ENCODE measurements at places on chromosomes 12 and 14. TPM values are rescaled to one million over a fixed set of nuclear protein-coding genes. Genes with fewer than 3 reads are reported as not detected.
A peak's percentile ranks its signal among the peaks of the same experiment; 100 is the strongest.

Gene STON2
- total RNA-seq: 1.7 TPM

GRCh38 chr12:78095623-78096022 is 264.9 kb downstream of the NAV3 start:
- no peak for DNase-seq

- DNase-seq: no peak
These were observed 159.4 kb downstream of the TSPAN9 start for GRCh38 chr12:3236345-3237187.

- DNase-seq: no peak
These were observed 11.0 kb downstream of the C12orf76 start for GRCh38 chr12:110037315-110037714.

- no peak for DNase-seq
These were observed 66.8 kb downstream of the CLIP1 start for GRCh38 chr12:122355706-122356105.

DNA sequence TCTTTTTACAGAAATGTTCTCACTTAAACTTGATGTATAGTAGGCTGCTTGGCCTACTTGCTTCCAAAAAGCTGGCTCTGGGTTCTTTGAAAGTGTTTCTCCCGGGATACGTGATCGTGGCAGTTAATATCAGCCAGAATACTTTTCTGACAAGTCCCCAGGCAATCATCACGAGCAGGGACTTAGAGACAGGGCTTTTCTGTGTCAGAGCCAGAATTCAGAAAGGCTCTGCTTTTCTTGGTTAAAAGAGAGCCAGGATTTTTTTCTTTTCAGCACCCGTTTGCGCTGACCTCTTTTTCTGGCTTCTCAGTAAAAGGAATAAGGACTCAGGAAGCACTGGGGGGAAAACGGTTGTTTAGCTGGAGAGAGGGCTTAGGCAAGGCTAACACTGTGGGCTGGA is 57.8 kb upstream of the ARHGAP5 start:
- no peak for DNase-seq

Gene PCED1B
- 35.9 TPM for total RNA-seq

DNA sequence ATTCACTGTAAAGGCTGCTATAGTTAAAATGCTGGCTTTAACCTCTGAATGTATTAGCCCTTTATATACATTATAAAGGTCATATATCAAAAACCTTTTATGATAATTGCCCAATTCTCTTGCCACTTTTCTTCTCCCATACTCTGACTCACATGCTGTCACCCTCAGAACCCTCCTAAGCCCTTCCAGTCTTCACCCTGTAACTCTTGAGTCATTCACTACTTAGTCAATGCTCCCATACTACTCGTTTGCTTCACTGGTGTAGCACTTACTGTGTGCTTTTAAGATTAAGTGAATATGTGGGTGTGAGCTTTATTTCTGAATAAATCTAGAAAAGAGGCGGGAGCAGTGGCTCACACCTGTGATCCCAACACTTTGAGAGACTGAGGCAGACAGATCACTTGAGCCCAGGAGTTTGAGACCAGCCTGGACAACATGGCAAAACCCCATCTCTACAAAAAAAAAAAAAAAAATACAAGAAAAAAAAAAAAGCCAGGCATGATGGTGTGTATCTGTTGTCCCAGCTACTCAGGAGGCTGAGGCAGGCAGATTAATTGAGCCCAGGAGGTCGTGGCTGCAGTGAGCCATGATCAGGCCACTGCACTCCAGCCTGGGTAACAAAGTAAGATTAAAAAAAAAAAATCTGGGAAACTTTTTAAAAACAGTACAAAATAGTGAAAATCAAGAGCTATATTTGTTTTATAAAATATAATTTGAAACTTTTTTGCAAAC is 37.6 kb downstream of the SPATA7 start:
- no peak for DNase-seq

GRCh38 chr12:49971141-49971540 is 1.6 kb upstream of the AQP6 start:
- no peak for DNase-seq

Gene SMCO2
- total RNA-seq: not detected

DNA sequence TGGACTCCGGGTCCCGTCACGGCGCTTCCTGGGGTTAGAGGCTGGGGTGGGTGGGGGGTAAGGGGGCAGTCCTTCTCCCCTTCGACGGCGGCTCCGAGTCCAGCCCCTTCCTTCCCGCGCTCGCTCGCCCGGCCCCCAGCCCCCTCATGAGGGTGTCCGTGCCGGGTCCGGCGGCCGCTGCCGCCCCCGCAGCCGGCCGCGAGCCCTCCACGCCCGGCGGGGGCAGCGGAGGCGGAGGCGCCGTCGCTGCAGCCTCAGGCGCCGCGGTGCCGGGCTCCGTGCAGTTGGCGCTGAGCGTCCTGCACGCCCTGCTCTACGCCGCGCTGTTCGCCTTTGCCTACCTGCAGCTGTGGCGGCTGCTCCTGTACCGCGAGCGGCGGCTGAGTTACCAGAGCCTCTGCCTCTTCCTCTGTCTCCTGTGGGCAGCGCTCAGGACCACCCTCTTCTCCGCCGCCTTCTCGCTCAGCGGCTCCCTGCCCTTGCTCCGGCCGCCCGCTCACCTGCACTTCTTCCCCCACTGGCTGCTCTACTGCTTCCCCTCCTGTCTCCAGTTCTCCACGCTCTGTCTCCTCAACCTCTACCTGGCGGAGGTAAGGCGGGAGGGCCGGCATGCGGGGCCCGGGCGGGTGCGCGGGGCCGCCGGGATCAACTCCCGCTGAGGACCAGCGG is 500 bp downstream of the GPR137C start:
- peak; percentile 43 for DNase-seq

GRCh38 chr14:90660865-90661570 is 155.2 kb downstream of the TTC7B start:
- no peak for DNase-seq

DNA sequence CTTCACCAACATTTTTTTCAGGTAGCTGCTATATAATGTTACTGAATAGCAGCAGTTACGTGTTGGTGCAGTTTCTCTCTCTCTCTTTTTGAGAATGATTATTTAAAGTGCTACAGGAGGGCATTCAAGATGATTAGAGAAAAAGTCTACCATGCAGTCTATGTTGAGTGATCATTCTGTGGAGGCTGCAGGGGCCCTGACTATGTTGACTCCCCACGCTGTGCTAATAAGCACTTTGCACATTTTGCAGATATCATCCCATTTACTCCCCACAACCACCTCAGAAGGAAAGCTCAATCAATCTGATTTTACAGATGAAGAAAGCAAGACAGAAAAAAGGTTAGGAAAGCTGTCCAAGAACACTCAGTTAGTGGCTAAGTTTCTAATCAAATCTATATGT is 87.8 kb downstream of the RTN1 start:
- DNase-seq: no peak

Gene GYS2
- total RNA-seq: not detected

GRCh38 chr12:120048263-120048662 is 59.2 kb downstream of the BICDL1 start:
- DNase-seq: no peak

Gene KRT79
- total RNA-seq: not detected

DNA sequence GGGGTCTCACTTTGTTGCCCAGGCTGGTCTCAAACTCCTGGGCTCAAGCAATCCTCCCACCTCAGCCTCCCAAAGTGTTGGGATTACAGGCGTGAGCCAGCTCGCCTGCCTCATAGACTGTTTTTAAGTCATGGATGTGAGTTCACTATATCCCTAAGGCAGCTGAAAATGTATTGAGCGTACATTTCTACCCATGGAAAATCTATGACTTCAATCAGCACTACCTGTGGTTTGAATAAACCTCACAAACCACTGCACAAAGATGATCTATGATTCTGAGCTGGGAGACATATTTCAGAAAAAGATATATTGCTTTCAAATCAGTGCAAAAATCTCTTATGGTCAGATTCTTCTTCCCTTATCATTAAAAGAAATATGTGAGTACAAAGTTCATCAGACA is 22.5 kb downstream of the GCN1 start:
- DNase-seq: no peak

DNA sequence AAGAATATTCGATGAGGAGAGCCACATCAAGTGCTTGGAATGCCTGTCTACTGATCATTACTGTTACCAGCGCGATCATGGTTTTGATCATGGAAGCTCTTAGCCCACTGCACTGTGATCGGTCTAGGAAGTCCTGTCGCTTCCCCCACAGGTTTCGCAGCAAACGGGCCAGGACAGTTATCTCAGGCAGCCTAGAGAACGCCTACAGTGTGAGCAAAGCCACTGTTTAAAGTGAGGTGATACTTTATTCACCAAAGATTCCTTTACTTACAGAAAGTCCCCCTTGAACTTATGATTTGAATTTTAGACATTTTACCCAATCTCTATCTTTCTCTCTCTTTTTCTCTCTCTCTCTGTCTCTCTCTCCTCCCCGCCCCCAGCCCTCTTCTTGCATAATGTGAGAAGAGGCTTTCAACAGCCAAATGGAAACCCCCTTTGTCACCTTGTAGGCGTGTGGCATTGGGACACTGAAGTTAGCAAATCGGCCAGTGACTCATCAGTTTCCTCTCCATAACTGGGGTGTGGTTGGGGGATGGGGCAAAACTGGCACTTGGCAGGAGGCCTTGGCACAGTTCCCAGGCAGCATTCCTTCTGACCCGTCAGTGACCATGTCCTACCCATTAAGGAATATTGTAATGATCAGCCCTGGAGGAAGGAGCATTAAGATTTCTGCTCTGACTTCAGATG is 214.8 kb downstream of the CHST11 start:
- DNase-seq: peak; percentile 72

Gene C12orf60
- 0.33 TPM for total RNA-seq

DNA sequence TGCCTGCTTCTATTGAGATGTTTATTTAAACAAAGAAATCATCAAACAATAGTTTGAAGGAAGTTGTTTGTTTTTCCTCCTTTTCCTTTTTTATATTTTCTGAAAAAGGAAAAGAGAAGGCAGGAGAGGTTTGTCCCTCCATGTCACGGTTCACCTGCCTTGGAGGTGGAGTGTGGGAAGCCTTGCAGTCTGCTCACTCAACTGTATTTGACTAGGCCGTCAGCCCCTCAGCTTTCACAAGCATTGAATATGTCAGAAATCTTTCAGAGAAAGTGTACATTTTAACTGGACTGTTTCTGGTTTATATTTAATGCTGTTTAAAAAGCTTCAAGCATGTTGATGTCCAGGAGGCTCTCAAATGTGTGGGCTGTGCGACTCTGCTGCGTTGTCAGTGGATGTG is 370.4 kb downstream of the NPAS3 start:
- no peak for DNase-seq

DNA sequence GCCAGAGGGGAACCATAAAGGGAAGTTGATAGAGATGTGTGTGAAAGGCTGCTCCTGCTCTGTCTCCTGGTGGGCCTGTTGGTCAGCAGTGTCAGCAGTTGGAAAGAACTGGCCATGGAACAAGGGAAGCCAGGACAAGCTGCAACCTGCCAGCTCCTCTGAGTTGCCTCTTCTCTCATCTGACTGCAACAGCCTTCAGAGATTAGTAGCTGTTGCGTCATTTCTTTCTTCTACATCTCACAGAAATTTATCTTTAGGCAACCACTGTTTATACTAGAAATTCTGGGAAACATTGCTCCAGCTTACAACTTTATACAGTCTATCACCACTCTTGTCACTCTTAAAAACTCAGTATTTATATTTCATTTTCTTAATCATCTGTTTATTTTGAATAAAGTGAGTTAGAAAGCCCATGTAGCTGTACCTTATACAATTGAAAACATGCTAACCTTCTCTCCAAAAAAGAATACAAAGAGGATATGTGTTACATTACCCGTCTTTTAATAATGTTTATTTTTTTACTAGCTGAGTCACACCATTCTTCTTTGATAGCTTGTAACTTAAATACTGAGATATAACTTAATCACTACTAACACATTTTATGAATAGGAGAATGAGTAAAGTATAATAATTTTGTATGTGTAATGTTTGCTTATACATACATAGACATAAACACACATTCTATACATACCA is 224.2 kb downstream of the LRFN5 start:
- DNase-seq: no peak

DNA sequence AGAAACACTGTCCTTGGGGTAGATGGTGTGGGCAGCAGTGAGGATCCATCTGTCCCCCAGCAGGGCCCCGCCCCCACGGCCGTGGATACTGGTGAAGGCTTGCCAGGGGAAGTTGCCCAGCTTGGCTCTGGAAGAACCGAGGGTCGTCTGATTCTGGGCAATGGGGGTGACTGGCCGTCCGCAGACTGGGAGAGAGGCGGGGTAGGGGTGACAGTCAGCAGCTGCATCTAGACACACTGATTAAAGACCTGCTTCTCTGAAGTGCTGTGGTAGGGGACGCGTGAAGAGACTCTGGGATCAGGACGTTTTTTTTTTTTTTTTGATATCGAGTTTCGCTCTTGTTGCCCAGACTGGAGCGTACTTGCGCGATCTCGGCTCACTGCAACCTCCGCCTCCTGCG is 4.7 kb upstream of the C1R start:
- DNase-seq: no peak

Gene KRT1
- total RNA-seq: not detected

Gene FZD10
- total RNA-seq: not detected

Gene GPX2
- total RNA-seq: not detected

- DNase-seq: no peak
These were observed 28.2 kb downstream of the PTPRQ start for GRCh38 chr12:80472236-80472635.

GRCh38 chr12:91094032-91094662 is 17.1 kb downstream of the LUM start:
- no peak for DNase-seq

- DNase-seq: no peak
These were observed 65.5 kb downstream of the FBXO33 start for GRCh38 chr14:39366460-39367386.

GRCh38 chr14:90721619-90722305 is 94.5 kb downstream of the TTC7B start:
- no peak for DNase-seq

DNA sequence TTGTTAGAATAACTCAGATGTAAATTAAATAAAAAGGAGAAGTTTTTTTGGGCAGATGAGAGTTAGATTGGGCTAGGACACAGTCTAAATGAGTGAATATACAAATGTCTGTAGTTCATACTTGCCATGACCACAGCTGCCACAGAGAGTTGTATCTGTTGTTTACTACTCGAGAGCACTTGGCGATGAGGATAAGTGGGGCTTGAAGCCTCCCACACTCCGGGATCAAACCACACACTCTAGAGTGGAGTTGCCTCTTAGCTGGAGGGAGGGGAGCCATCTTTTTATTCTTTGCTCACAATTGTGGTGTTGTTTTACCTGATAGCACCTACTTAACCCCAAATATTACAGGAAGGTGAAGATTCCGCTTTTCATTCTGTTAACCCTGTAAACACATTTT is 27.5 kb downstream of the BEST3 start:
- DNase-seq: no peak

- DNase-seq: no peak
These were observed 300.1 kb downstream of the AKAP6 start for GRCh38 chr14:32629236-32629635.

Gene CLMN
- total RNA-seq: 1.8 TPM

Gene MAP3K9
- total RNA-seq: 3.8 TPM

DNA sequence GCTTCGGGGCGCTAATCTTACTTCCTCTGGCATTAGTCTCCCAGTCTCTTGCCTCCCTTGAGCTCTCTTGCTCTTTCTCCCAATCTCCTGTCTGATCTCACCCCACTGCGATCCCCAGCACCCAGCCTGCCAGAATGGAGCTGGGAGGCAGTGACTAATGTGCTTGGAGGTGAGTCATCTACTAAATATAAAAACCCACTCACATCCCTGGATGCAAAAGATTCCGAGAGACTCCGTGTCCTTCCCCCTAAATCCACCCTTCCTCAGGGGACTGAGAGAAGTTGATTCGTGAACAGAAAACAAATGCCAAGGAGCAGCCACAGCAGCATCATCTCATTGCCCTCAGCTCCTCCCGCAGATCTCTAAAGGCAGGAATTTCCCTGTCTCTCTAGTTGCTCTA is 45.7 kb upstream of the KCNA5 start:
- no peak for DNase-seq

Gene GPR162
- 2.1 TPM for total RNA-seq

All from natural killer cell (primary cell).